CD4-positive, alpha-beta T cell treated with Interleukin-15 for 4 hours (primary cell): ENCODE measurements at places on chromosomes 12 and 14.

DNA sequence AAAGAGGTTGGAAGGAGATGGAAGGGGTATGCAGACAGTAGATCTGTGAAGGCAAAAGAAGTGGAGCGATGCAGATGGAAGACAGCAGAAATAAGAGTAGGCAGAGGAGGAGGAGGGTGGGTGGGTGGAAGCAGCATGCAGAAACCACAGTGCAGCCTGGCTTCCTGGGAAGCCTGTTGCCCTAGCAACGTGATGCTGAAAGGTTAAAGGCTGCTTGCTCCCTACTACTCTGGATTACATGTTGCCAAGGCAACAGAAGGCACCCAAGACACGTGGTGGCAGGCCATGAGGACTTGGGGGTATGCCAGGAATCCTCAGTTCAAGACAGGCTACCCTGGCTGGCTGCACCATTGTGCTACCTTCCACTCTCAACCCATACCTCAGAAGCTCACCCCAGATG, 129.6 kb downstream of the GRIN2B start:
- no peak for DNase-seq

DNA sequence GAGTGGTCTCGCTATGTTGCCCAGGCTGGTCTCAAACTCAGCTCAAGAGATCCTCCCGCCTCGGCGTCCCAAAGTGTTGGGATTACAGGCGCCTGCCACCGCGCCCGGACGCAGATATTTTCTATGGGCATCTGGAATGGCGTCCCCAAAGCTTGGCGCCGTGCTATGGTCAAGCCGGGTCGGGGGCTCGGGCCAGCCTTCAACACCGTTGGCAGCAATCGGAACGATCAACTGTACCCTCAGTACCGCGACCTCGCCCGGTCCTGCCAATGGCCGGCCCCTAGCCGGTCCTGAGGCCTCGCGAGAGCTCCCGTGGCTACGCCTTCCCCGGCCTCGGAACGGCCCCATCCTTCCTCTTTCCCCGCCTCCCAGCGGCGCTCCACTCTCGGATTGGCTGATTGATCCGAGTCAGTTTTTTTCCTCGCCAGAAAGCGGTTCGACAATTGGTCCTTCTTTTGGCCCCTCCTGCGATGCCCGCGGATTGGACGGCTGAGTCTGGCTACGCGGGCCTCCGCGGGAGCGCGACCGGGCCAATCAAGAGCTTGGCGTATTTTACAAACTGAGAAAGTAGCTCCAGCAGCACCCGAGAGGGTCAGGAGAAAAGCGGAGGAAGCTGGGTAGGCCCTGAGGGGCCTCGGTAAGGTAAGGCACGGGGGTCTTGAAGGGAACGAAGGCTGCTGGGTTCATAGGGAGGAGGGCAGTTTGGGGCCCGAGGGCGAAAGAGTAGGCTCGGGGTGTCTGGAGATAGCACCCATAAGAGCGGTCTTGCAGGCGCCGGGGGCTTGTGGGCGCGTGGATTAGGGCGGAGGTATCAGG, at the start of gene TROAP:
TSS of gene TROAP (plus strand) at position 548 of the 816 bp plus-strand sequence. CDS start 354 bp downstream, outside the sequence.
- peak; percentile 99 for DNase-seq

DNA sequence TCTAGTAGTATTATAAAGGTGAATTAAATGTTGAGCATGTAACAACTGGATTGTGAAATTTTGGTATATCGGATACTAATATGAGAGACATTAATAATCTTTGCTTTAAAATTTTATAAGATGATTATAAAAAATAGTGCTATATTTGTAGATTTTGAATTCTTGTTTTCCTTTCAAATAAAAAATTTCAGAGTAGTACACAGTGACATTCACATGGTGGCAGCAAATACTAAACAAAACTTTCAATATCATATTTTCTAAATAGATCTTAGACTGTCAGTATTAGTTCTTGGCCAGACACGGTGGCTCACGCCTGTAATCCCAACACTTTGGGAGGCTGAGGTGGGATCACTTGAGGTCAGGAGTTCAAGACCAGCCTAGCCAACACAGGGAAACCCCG, 166.0 kb downstream of the NAV3 start:
- DNase-seq = no peak

DNA sequence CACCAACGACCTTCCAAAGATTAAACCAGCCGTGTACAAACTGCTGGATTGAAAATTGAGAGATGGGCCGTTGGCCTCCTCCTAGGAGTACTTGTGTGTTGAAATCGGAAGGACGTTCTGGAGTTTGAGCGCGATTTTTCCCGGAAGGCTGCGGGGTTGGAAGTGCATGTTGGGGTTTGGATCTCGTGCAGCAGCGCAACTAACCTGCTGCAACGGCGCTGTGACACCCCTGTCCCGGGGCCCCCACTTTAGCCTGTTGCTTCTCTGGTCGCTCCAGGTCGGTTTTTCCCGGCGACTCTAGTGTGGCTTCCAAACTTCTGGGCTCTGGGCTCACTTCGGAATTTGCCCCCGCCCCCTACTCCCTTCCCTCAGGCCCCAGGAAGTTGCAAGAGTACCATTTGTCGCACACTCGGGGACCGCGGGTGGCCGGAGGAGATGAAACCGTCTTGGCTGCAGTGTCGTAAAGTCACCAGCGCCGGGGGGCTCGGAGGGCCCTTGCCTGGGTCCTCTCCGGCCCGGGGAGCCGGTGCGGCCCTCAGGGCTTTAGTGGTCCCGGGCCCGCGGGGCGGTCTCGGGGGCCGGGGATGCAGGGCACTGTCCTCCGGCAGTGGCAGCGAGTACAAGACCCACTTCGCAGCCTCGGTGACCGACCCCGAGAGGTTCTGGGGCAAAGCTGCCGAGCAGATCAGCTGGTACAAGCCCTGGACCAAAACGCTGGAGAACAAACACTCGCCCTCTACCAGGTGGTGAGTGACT, at the start of gene ACSS3:
TSS of gene ACSS3 (plus strand) at position 394 of the 756 bp plus-strand sequence. CDS start at position 436, 42 bp downstream.
- DNase-seq = no peak

- no peak for DNase-seq
Measured at GRCh38 chr12:74280156-74280655, 257.4 kb upstream of the ATXN7L3B start.

GRCh38 chr12:127083008-127083949, 1183.7 kb upstream of the TMEM132C start:
- peak; percentile 52 for DNase-seq

DNA sequence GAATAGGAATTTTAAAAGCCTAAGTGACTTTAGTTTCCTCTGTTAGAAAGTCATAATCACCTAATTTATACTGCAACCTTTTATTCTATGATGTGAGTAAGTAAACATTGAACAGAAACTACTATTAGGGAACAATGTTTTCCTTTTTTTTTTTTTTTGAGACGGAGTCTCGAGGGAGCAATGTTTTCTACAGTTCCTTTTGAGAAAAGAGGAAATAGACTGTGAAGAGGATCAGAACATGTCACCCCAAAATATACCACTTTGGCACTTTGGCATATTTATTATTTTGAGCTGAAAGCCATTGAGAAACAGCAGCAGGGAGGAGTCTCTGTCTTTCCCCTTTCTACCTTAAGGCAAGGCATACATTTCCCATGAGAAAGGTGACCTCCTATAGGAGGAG, 162.7 kb upstream of the CNOT2 start:
- no peak for DNase-seq

DNA sequence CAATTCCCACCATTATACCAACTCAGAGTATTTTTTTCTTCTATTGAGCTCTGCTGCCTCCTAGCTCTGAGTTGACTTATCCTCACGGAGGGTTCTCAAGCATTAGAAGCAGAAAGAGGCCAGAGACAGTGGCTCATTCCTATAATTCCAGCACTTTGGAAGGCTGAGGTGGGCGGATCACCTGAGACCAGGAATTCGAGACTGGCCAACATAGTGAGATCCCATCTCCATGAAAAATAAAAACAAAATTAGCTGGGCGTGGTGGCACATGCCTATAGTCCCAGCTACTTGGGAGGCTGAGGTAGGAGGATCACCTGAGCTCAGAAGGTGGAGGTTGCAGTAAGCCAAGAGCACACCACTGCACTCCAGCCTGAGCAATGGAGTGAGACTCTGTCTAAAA, 21.0 kb downstream of the HPD start:
- no peak for DNase-seq

DNA sequence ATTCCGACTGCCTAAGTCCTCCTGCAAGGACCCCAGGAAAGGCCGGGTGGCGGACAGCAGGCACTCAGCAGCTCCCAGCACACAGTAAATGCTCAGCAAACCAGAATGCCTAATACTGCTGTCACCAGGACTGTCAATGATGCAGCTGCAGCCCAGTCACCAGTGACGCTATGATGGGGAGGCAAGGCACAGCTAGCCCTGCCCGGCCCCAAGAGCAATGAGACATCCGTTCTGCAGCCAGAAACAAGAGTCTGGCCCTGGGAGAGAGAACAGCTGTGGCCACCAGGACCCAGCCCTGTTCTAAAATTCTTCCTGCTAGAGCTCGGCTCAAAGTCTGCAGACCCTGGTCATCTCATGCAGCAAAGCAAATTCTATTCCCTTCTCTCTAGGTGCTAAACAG, 69.8 kb downstream of the NCOR2 start:
- DNase-seq = no peak

DNA sequence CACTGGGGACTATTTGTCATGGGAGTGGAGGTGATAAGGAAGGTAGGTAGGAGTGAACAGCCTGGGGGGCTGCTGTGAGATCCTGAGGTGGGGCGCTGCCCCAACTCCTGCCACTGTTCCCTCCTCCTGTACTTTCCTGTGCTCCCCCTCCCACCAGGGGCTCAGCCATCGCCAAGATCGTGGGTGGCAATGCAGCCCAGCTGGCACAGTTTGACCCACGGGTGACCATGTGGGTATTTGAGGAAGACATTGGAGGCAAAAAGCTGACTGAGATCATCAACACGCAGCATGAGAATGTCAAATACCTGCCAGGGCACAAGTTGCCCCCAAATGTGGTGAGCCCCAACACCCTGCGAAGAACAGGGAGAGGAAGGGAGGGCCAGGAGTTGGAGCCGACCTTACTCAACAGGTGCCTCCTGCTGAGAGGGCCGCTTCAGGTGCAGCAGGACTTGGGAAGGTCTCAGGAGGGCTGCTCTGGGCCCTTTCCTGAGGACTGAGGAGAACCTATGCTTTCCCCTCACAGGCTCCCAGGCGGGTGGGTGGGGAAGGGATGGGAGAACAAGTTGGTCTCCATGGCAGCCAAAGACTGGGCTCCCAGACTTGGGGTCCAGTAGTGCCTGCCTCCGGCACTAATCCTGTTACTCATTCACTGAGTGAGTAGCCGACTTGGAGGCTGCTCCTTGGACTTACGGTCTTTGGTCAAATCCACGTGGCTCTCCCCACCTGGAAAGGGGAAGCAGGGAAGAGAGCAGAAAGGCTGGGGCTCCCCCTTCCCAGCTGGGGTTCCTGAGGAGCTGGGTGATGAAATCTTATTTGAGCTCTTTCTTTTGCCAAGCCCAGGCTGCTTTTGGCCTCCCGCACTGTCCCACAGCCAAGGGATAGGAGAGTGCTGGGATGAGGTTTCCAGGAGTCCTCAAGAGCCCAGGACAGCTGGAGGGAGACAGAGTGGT, 884 bp downstream of the GPD1 start:
- no peak for DNase-seq
